IMR-90 (cell line): ENCODE measurements at places on chromosomes 3 and 15. TPM values are rescaled to one million over a fixed set of nuclear protein-coding genes. Genes with fewer than 3 reads are reported as not detected.

GRCh38 chr3:15998911-15999310 lies 175.6 kb upstream of the GALNT15 start:
- no peak for DNase-seq

- peak; percentile 49 for DNase-seq
Observed at GRCh38 chr15:41727143-41727542, 47.1 kb upstream of the MAPKBP1 start.

DNA sequence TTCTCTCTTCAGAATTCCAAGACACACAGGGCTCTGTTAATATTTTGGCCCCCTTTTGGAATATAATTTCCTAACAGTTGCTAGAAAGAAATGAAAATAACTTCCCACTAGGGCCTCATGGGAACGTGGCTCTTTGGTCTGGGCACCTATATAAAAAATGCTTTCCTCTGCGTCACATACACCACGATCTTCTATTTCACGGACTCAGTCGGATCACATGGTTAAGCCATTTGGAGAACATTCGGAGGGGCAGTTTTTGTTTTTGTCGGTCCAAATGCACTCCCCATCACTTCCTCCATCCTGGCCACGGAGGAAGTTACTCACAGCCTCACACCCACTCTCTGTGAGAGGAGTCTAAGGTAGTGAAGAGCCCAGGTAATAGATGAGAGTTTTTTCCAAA lies 21.0 kb downstream of the TMEM44 start:
- DNase-seq: no peak

DNA sequence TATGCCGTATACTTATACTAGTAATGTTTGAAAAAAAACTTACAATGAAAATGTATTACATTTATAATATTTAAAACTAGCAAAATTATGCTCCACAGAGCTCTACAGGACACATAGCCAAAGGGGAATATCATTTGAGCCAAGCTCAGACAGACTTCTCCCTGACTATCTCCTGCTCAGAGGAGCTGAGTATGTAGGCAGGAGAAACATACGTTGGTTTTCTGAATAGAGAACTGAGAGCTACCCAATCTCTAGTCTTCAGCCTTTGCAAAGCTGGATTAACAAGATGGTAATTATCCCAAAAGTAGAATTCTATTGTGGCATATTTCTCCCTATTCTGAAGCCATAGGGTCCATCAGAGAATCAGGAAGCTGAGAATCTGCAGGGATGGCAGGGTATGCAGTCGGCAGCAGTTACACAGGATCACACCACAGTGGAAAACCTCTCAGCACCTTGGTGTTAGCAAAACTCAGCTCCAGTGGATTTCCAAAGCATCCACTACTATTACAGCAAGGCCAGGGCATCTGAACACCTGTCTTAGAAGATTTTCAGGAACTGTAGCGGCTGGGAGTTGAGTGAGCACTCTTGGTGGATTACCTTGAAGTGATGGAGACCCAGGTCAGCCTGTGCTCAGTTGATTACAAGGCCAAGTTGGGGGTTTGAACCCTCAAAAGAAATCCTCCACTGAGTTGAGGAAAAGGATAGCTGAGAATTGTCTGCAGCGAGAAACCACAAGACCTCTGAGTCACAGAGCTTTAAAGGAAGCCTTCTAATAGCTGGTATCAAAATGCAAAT lies 30.1 kb downstream of the GPR15 start:
- peak; percentile 12 for DNase-seq

DNA sequence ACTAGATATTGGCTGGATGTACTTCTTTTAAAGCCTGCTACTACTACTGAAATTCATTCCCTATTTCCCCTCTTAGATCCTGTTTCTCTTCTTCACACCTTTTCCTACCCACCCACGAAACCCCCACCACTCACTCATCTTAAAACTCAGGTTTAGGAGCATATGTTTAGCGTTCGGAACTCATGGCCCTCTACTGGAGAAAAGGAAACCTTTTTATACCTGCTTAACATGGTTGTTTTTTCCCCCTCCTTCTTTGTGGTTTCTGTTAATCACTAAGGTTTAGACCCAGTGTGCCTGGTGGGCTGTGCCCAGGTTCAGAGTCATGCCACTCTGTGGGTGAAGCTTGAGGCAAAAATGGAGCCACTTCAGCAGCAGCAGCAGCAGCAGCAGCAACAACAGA lies 2.6 kb downstream of the ARID3B start:
- no peak for DNase-seq

DNA sequence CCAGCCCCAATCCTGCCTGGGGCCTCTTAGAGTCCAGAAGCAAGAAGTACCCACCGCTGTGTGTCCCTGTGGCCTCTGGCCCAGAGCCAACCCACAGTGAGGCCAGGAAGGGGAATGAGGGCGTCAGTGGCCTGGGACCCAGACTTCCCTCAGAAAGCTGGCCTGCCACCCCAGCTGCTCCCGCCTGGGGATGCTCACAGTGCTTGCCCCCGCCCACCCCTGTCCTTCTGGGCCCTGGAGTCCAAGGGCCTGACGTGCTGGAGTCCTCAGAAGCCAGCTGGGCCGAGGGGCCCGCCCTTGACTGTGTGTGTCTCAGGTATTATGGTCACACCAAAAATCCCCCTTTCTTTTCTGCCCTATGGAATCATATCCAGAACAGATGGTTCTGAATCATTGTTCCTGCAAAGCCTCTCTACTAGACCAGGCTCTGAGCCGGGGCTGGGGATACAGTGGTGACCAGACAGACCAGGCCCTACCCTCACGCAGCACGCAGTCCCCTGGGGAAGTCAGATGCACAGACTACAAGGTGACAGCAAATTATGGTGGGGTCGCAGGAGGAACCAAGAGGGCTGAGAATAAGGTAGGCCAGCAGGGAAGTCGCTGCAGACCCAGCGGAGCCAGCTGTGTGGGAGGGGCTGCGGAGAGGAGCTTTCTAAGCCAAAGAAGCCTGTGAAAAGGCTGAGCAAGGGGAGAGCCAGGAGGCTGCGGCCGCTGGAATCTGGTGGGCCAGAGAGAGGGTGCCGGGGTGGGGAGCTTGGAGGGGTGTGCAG lies 99.1 kb downstream of the VGLL4 start:
- peak; percentile 18 for DNase-seq

GRCh38 chr3:100425316-100425715 lies 24.0 kb downstream of the LNP1 start:
- DNase-seq: no peak

GRCh38 chr3:45753095-45753494 lies 43.2 kb downstream of the SLC6A20 start:
- no peak for DNase-seq

GRCh38 chr3:123685780-123686179 lies 100.9 kb upstream of the HACD2 start:
- DNase-seq: no peak

- no peak for DNase-seq
Observed at GRCh38 chr3:69178082-69178481, 55.7 kb upstream of the LMOD3 start.

- no peak for DNase-seq
Observed at GRCh38 chr3:123246866-123247265, 45.1 kb downstream of the SEC22A start.

- no peak for DNase-seq
Observed at GRCh38 chr15:77904436-77904821, 173.1 kb downstream of the TBC1D2B start.

GRCh38 chr3:153084431-153084830 lies 77.6 kb upstream of the RAP2B start:
- no peak for DNase-seq

- DNase-seq: no peak
Observed at GRCh38 chr15:39052323-39052705, 487.7 kb upstream of the RASGRP1 start.

- no peak for DNase-seq
Observed at GRCh38 chr3:48739617-48739954, 22.6 kb upstream of the IP6K2 start.

GRCh38 chr3:136075218-136075808 lies 109.8 kb downstream of the PPP2R3A start:
- DNase-seq: peak; percentile 80

DNA sequence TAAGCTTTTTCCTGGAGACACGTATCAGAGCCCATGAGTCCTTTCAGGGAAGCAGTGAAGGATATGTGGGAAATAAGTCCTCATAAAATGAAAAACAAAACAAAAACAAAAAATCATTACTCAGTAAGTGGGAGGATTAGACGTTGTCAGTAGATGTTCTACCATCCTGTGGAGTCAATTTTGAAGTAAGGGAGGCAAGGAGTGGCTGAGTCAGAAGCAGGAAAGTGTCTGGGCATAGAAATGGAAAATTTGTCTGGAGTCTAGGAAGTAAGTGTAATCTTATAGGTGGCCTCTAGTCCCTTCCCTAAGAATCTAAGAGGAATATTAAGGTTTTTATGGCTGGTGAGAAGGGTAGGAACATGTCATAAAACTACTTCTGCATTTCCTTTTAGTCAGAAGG lies 339.8 kb upstream of the SEMA6D start:
- DNase-seq: no peak

Gene TRIM42
- total RNA-seq: not detected in 2 replicates

Gene HMG20A
- total RNA-seq: 25.3 and 28.6 TPM in 2 replicates

Gene CHRNB4
- not detected in 2 replicates for total RNA-seq

Gene AHSG
- total RNA-seq: not detected in 2 replicates

Gene C3orf49
- total RNA-seq: not detected in 2 replicates

Gene CHL1
- total RNA-seq: 1.6 and 2.2 TPM in 2 replicates

Gene ZNF774
- 1.1 TPM in 2 replicates for total RNA-seq
